ENCODE measurements at places on chromosomes 2 and 18. TPM values are rescaled to one million over a fixed set of nuclear protein-coding genes. Genes with fewer than 3 reads are reported as not detected.

RAPH1 gene
- 6.0 TPM for total RNA-seq

CNDP1 gene
- 0.16 TPM for total RNA-seq

SCN2A gene
- total RNA-seq, result 0.12 TPM

FBLN7 gene
- 22.3 TPM for total RNA-seq

GPR75 gene
- 1.2 TPM for total RNA-seq

- peak overlapping the region; percentile 93 for H3K27ac ChIP-seq
- H3K36me3 ChIP-seq, result peaks cover 2% of the 10 kb centered on the region
- H3K27me3 ChIP-seq, result no peaks in the 10 kb centered on the region
- peaks cover 62% of the 10 kb centered on the region for H3K4me1 ChIP-seq
These were observed 17.6 kb downstream of the FBXO11 start for GRCh38 chr2:47888581-47889280.

GRCh38 chr18:22173221-22173927, 4.0 kb downstream of the GATA6 start:
- H3K4me1 ChIP-seq, result peaks cover 17% of the 10 kb centered on the region
- no peak overlapping the region for H3K4me3 ChIP-seq
- H3K36me3 ChIP-seq, result peaks cover 2% of the 10 kb centered on the region
- peaks cover 71% of the 10 kb centered on the region for H3K27me3 ChIP-seq
- H3K27ac ChIP-seq, result no peak overlapping the region

DNA sequence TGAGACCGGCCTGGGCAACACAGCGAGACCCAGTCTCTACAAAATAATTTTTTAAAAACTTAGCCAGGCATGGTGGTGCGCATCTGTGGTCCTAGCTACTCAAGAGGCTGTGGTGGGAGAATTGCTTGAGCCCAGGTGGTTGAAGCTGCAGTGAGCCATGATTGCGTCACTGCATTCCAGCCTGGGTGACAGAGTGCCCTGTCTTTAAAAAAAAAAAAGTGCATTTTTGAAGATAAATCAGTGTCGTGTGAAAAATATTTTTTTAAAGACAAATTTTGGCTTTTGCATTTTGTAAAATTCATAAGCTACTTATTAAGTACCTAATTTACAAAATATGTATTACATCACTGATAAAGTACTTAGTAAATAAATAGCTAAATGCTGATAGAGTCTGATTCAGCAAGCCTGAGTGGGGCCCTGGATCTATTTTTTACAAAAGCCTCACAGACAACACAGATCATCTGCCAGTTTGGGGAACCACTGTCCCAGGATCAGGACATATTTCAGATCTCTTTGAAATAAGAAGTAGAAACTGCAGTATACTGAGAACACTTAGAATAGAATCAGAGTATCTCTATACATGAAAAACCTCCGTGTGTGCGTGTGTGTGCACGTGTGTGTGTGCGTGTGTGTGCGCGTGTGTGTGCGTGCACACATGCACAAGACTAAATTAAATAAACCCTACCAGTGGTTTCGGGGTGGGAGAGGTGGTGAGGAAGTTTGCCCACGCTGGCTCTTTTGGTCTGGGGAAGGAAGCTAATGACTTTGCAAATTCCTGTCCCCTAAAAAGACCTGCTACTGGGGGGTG, 61.6 kb downstream of the AAK1 start:
- no peak for DNase-seq
- peak overlapping the region; percentile 35 for H3K27ac ChIP-seq
- peaks cover 98% of the 10 kb centered on the region for H3K4me1 ChIP-seq
- H3K27me3 ChIP-seq, result no peaks in the 10 kb centered on the region

- no peaks in the 10 kb centered on the region for H3K27me3 ChIP-seq
- H3K4me3 ChIP-seq, result no peak overlapping the region
- DNase-seq, result no peak
- no peaks in the 10 kb centered on the region for H3K4me1 ChIP-seq
These were observed 80.0 kb downstream of the GPR39 start for GRCh38 chr2:132496555-132496954.

GRCh38 chr2:234716271-234716670, 219.4 kb upstream of the ARL4C start:
- H3K27me3 ChIP-seq, result peaks cover 8% of the 10 kb centered on the region
- H3K4me1 ChIP-seq, result no peaks in the 10 kb centered on the region
- DNase-seq, result no peak
- H3K4me3 ChIP-seq, result no peak overlapping the region
- no peaks in the 10 kb centered on the region for H3K36me3 ChIP-seq

DNA sequence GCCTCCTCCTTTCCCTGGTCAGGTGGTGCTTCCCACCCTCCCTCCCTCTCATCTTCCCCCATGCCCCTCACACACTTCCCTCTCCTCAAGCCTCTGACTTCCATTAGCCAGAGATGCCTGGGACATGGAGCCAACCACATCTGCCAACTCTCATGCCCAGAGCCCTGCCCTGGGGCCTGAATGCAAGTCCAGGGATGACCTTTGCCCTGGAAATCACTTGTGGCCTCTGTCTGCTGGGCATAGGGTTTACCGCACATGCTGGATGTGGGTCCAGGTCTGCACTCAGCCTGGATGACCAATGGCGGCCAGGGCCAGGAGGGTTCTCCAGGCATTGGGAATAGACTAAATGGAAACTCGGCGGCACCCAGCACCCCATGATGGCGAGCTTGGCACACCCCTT, 98.9 kb downstream of the SEPTIN10 start:
- H3K27ac ChIP-seq, result no peak overlapping the region
- H3K36me3 ChIP-seq, result no peaks in the 10 kb centered on the region
- peaks cover 6% of the 10 kb centered on the region for H3K4me1 ChIP-seq
- H3K27me3 ChIP-seq, result no peaks in the 10 kb centered on the region
- no peak for DNase-seq

DNA sequence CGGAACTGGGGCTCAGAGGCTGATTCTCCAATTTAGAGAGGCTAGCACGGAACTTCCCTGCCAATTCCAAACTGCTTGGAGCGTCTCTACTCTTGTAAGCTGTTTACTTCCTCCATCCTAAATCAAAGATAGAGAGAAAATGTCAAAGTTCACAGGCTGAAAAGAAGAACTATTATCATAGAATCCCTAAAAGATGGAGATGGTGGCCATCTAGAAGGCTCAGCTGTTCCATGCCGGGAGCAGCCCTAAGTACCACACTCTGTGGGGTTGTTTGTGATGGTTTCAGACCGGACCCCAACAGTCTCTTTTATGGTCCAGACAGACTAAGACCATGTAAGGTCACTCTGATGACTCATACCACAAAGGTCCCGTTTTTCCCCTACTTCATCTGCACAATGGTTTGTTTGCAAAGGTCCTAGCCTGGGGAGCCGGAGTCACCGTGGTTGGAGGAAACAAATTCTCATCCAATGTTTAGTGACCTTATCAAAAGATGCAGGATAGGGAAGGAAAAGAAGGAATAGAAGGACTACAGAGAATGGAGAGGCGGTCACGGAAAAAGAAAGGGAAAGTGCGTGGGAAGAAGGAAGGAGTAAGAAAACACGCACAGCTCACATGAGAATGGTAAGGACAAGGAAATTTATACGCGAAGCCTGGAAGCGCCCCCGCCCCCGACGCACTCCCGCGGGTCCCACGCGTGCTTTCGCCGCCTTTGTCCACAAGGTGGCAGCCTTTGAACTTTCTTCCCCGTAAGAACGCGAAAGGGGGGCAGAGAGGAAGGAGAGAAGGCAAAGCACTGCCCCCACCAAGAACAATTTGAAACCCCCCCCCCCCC, 453 bp upstream of the ANTXR1 start:
- peaks cover 87% of the 10 kb centered on the region for H3K27me3 ChIP-seq
- H3K27ac ChIP-seq, result no peak overlapping the region
- H3K4me3 ChIP-seq, result peak overlapping the region; percentile 80
- peak; percentile 45 for DNase-seq
- no peaks in the 10 kb centered on the region for H3K36me3 ChIP-seq

DNA sequence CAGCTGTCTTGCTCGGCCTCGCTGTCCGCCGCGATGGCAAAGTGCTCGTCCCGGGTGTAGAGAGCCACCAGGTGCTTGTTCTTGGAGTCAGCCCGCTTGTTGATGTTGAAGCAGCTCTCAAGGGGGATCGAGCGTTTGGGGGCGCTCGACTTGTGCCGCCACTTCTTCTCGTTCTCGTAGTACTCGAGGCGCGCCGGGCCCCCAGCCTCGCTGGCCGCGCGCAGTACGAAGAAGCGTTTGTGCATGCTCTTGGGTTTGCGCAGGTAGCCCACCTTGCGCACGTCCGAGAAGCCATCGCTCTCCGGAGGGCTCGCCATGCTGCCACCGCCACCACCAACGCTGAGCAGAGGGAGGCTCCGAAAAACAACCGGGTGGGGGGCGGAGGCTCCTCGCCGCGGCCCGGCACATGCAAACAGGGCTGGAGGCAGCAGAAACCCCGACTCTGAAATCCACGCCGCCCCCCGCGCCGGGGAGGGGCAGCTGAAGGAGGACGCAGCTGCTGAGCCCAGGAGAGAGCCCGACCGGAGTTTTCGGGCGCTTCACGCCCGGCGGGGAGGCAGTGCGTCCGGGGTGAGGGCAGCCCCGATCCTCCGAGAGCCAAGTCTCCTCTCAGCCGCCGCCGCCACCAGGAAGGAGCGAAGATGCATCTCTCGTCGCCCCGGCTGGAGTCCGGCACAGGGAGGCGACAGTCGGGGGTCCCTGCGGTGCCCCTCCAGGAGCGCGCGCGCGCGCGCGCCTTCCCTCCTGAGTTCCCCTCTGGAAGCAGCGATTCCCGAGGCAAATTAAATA, 1.0 kb downstream of the IRS1 start:
- peak; percentile 46 for DNase-seq
- peak overlapping the region; percentile 76 for H3K4me3 ChIP-seq

GRCh38 chr18:45802814-45803492, 22.5 kb upstream of the SIGLEC15 start:
- H3K4me1 ChIP-seq, result peaks cover 10% of the 10 kb centered on the region
- H3K27me3 ChIP-seq, result peaks cover 9% of the 10 kb centered on the region
- no peak overlapping the region for H3K4me3 ChIP-seq

DNA sequence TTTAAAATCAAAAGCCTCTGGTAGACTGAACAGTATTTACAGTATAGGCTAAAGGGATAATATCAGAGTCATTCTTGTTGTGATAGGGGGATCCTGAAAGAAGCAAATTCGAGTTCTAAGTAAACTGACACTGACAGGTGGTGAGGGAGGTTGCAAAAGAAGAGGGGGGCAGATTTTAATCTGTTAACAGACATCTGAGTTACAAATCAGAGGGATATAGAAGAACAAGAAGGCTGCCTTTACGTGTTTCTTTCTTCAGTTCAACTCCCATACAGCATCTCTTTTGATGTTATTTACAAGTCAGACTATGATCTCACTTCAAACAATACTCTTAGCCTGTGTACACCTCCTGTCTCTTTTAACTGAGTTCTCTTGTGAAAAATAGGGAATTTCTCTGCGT, 16.3 kb upstream of the ITGA4 start:
- no peaks in the 10 kb centered on the region for H3K27me3 ChIP-seq
- H3K27ac ChIP-seq, result no peak overlapping the region
- H3K4me1 ChIP-seq, result peaks cover 36% of the 10 kb centered on the region
- no peak overlapping the region for H3K4me3 ChIP-seq

GRCh38 chr18:21303895-21304294, 61.9 kb downstream of the GREB1L start:
- H3K27ac ChIP-seq, result no peak overlapping the region
- no peaks in the 10 kb centered on the region for H3K36me3 ChIP-seq
- H3K4me1 ChIP-seq, result no peaks in the 10 kb centered on the region
- H3K27me3 ChIP-seq, result no peaks in the 10 kb centered on the region
- no peak overlapping the region for H3K4me3 ChIP-seq

DNA sequence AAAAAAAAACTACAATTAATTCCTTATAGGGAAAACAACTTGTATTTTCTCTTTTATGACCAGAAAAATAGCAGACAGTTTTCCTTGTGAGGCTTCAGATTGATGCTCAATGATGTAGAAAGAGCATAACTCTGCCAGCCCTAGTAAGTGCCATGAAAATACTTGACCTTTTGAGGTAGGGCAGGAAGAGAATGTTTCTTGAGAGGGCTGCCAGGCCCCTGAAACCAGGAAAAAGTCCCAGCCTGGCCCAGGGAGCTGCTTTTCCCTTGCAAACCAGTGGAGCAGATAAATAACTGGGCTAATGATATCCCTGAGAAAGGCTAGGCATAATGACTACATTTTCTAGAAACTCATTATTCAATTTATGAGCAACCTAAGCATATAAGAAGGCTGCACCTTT, 126.8 kb downstream of the SLC8A1 start:
- no peak for DNase-seq
- H3K4me3 ChIP-seq, result no peak overlapping the region
- peaks cover 11% of the 10 kb centered on the region for H3K4me1 ChIP-seq

DNA sequence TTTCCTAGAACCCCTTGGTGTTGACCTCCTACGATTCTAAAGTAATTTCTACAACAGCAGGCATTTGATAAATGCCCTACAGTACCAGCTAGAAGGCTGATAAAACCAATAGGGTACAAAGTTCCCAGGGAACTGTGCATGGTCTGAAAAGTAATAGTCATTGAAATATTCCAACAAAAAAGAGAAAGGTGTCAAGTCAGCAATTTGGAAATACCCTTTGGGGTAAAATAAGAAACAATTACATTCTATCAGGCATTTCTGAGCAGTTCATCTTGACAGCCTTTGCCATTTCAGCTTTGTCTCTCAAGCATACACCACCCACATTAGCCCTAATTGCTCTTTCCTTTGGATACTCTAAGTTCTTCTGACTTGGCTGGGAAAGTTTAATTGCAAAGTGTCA, 542.9 kb upstream of the DDX18 start:
- no peak overlapping the region for H3K4me3 ChIP-seq
- no peak for DNase-seq
- no peaks in the 10 kb centered on the region for H3K36me3 ChIP-seq
- H3K27ac ChIP-seq, result no peak overlapping the region
- no peaks in the 10 kb centered on the region for H3K27me3 ChIP-seq

- no peak overlapping the region for H3K4me3 ChIP-seq
- no peaks in the 10 kb centered on the region for H3K27me3 ChIP-seq
- no peak overlapping the region for H3K27ac ChIP-seq
- no peak for DNase-seq
- no peaks in the 10 kb centered on the region for H3K4me1 ChIP-seq
These were observed 566.2 kb downstream of the GALR1 start for GRCh38 chr18:77815666-77816338.

GRCh38 chr2:111238296-111238695, 117.6 kb downstream of the BCL2L11 start:
- H3K27ac ChIP-seq, result no peak overlapping the region
- H3K4me3 ChIP-seq, result no peak overlapping the region
- peaks cover 11% of the 10 kb centered on the region for H3K4me1 ChIP-seq
- H3K27me3 ChIP-seq, result peaks cover 36% of the 10 kb centered on the region
- no peaks in the 10 kb centered on the region for H3K36me3 ChIP-seq
- DNase-seq, result no peak

Data from activated T-cell treated with anti-CD3 and anti-CD28 coated beads, Interleukin-2, amount 50 U/mL, for 72 hours (primary cell).